H9 (cell line): ENCODE measurements at places on chromosomes 11 and 22.

GRCh38 chr11:117881217-117881616, 4.8 kb upstream of the FXYD6 start:
- no peak overlapping the region for H3K4me3 ChIP-seq
- H3K27me3 ChIP-seq: no peaks in the 10 kb centered on the region; the same call in 1 of the 2 replicates
- H3K4me1 ChIP-seq: peaks cover 2% of the 10 kb centered on the region; the same call in 1 of the 2 replicates
- H3K36me3 ChIP-seq: no peaks in the 10 kb centered on the region
- no peak overlapping the region for H3K27ac ChIP-seq

DNA sequence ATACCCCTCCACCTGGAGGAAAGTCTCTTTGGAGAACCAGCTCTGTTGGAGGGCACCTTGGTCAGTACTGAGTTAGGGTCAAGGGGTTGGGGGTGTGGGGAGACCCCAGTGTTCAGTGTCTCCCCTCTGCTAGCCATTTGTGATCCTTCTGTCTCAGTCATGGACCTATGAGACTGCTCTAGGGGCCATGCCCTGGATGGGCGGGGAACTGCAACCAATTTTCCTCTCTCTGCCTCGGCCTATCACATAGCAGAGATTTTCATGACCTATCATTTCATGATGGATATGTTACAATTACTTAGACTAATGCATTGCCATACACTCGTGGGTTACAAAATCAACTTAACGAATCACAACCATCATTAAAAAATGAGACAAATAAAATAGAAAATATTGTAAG, 7.4 kb downstream of the OTOG start:
- no peak overlapping the region for H3K4me3 ChIP-seq
- H3K27ac ChIP-seq: no peak overlapping the region
- no peaks in the 10 kb centered on the region for H3K4me1 ChIP-seq

- no peaks in the 10 kb centered on the region for H3K4me1 ChIP-seq
- DNase-seq: no peak
- no peak overlapping the region for H3K4me3 ChIP-seq
- peaks cover 7% of the 10 kb centered on the region; the same call in 2 of the 3 replicates for H3K36me3 ChIP-seq
- no peak overlapping the region for H3K27ac ChIP-seq
- no peaks in the 10 kb centered on the region for H3K27me3 ChIP-seq
These were observed 28.7 kb downstream of the MS4A2 start for GRCh38 chr11:60116996-60117790.

DNA sequence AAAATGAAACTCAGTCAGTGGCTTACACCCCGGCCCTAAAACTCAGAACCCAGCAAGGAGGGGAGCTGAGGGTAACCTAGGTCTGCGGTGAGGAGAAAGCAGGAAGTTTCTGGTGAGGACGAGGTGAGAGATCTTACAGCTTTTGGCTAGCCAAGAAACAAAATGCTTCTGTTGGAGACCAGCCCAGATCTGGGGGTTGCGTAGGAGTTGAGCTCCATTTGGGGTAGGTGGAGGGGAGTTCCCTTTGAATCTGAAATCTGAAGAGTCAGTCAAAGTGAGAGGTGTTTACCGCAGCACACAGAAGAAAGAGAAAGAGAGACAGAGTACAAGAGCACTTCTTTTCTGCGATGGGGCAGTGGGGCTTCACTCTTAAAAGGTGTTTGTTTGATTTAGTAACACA, 29.6 kb downstream of the EHF start:
- peaks cover 7% of the 10 kb centered on the region for H3K4me1 ChIP-seq
- no peak for DNase-seq
- H3K27ac ChIP-seq: no peak overlapping the region
- H3K27me3 ChIP-seq: no peaks in the 10 kb centered on the region
- H3K4me3 ChIP-seq: no peak overlapping the region

- DNase-seq: no peak
- no peak overlapping the region for H3K4me3 ChIP-seq
- no peaks in the 10 kb centered on the region for H3K36me3 ChIP-seq
- peaks cover 6% of the 10 kb centered on the region for H3K4me1 ChIP-seq
- H3K27ac ChIP-seq: no peak overlapping the region
- no peaks in the 10 kb centered on the region for H3K27me3 ChIP-seq
These were observed 24.0 kb upstream of the MALAT1 start for GRCh38 chr11:65474864-65475263.

DNA sequence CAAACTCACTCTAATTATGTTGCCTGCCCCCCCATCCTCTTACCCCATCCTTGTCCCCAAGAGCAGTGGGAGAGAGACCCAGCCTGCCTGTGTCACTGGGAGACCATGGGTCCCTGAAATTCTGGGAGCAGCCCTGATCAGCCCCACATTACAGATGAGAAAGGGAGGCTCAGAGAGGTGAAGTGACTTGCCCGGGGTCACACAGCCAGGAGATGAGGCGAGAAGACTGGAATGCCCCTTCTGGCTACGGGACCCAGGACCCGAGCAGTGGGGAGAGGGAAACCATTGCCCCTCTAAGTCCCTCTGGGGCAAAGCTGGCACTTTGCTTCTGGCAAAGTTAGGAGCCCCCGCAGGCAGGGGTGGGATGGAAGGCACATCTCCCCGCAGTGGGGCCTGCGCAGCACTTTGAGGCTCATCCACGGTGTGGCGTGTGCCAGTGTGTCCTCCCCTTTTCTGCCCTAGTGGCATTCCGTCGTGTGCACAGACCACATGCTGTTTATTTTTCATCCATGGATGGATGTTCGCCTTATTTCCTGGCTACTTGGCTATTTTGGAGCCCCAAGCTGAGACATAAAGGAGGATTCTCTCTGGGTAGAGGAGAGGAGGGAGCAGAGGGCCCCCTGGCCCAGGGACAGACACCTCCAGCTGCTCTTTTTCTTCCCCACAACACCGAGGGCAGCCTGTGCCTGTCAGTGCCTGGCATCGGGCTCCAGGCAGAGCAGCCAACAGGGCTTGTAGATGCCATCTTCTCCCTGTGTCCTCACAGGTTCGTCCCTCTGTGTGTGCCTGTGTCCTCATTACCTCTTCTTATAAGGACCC, 3.7 kb upstream of the FGF3 start:
- H3K27ac ChIP-seq: no peak overlapping the region
- H3K4me1 ChIP-seq: no peaks in the 10 kb centered on the region
- no peaks in the 10 kb centered on the region for H3K36me3 ChIP-seq
- peaks cover 31% of the 10 kb centered on the region for H3K27me3 ChIP-seq

GRCh38 chr11:35021589-35021988, 105.2 kb downstream of the PDHX start:
- H3K27ac ChIP-seq: no peak overlapping the region
- H3K4me3 ChIP-seq: no peak overlapping the region
- H3K36me3 ChIP-seq: peaks cover 17% of the 10 kb centered on the region; the same call in 1 of the 2 replicates
- DNase-seq: no peak
- H3K27me3 ChIP-seq: no peaks in the 10 kb centered on the region
- H3K4me1 ChIP-seq: peaks cover 3% of the 10 kb centered on the region; the same call in 1 of the 2 replicates

DNA sequence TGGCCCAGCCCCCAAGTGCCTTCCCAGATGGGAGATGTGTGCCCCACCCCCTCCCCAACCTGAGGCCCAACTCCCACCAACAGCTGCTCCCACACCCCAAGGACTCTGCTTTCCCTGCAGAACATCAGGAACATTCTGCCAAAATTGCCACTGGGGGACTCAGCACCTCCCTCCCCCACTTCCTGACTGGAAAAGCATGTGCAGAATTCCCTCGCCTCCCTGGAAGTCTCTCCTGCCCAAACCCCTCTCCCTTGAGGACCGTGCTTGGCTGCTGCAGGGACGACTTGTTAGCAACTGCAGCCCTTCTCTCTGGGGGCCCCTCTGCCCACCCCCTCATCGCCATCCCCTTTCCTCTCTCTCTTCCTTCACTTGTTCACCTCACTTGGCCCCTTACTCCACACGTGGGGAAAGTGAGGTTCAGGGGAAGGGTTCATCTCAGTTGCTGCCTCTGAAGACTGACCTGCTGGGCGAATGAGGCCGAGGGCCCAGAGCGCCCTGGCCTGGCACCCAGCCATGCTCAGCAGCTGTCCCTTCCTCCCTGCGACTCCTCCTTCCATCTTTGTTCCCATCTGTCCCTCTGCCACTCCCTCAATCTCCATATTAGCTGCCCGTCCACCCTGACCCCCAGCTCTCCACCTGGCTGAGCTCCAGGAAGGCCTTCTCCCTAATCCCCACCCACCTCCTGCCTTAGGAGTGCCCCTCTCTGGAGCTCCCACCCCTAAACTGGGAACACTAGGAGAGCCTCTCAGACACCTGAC, 105.1 kb downstream of the CHST1 start:
- no peak overlapping the region for H3K27ac ChIP-seq
- H3K4me1 ChIP-seq: peaks cover 4% of the 10 kb centered on the region; the same call in 1 of the 2 replicates
- H3K36me3 ChIP-seq: peaks cover 2% of the 10 kb centered on the region; the same call in 1 of the 3 replicates

- H3K36me3 ChIP-seq: peaks cover 6% of the 10 kb centered on the region
- peak overlapping the region; percentile 64 for H3K4me3 ChIP-seq
- H3K4me1 ChIP-seq: peaks cover 30% of the 10 kb centered on the region
- H3K27me3 ChIP-seq: no peaks in the 10 kb centered on the region
- H3K27ac ChIP-seq: peak overlapping the region; percentile 90
These were observed 69.0 kb downstream of the LARGE1 start for GRCh38 chr22:33851240-33851639.

GRCh38 chr22:37551981-37552380, 8.3 kb upstream of the CDC42EP1 start:
- no peak overlapping the region for H3K27ac ChIP-seq
- H3K4me3 ChIP-seq: no peak overlapping the region
- no peaks in the 10 kb centered on the region for H3K36me3 ChIP-seq
- peaks cover 5% of the 10 kb centered on the region; the same call in 1 of the 2 replicates for H3K4me1 ChIP-seq

GRCh38 chr11:96197801-96198701, 144.9 kb downstream of the MAML2 start:
- H3K36me3 ChIP-seq: no peaks in the 10 kb centered on the region; the same call in 2 of the 3 replicates
- H3K27me3 ChIP-seq: no peaks in the 10 kb centered on the region
- no peak overlapping the region for H3K4me3 ChIP-seq
- H3K4me1 ChIP-seq: peaks cover 20% of the 10 kb centered on the region
- peak overlapping the region; percentile 62 for H3K27ac ChIP-seq

- no peaks in the 10 kb centered on the region; the same call in 1 of the 2 replicates for H3K4me1 ChIP-seq
- H3K27ac ChIP-seq: no peak overlapping the region
- H3K36me3 ChIP-seq: peaks cover 7% of the 10 kb centered on the region
- H3K27me3 ChIP-seq: no peaks in the 10 kb centered on the region; the same call in 1 of the 2 replicates
These were observed 812.6 kb downstream of the OPCML start for GRCh38 chr11:132719684-132720083.
